Brain (organoid and tissue), 16 donors: ENCODE measurements at places on chromosomes 3 and 15. TPM values are rescaled to one million over a fixed set of nuclear protein-coding genes. Genes with fewer than 3 reads are reported as not detected.

The HTR3E gene
- not detected for polyA plus RNA-seq

The PLSCR5 gene
- not detected for polyA plus RNA-seq

DNA sequence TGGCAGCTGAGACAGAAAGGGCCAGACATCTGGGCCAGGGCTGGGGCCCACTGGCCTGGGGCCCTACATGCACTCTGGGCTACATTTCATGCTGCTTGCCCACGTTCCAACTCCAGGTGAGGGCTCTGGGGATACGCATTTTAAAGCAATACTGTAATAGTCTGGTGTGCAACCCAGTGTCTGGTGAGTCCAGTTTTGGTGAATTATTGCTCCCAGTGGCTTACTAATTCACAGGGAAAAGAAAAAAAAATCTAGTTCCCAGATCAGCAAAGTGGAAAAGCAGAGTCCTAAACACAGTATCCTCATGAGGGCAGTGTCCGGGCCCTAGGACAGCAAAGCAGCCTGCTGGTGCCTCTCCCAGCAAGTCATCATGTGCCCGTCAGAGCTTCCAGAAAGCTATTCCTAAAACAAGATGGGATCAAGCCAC lies 82.4 kb downstream of the CCNL1 start:
- DNase-seq = no peak

- DNase-seq = no peak
These were observed 47.7 kb upstream of the GRIP2 start for GRCh38 chr3:14587740-14588360.

- no peak for DNase-seq
These were observed 18.2 kb downstream of the IDH3A start for GRCh38 chr15:78167227-78167888.

DNA sequence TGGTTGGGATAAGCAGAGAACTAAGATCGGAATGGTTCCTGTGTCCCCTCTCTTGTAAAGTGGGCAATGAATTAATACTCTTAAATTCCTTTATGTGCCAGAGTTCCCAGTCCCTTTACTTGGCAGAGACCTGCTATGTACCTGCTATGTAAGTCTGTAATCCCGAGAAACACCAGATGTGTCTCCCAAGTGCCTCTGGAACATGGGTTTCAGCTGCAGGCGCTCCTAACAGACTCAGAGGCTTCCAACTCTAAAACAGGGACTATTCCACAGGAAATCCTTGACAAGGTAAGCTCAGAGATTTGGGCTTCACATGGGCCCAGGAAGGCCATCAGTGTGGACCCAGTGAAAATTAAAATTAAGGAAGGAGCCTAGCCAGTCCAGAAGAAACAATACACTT lies 117.7 kb upstream of the PLCL2 start:
- no peak for DNase-seq

The HESX1 gene
- 0.71 TPM for polyA plus RNA-seq

The RTP4 gene
- 2.0 TPM for polyA plus RNA-seq

DNA sequence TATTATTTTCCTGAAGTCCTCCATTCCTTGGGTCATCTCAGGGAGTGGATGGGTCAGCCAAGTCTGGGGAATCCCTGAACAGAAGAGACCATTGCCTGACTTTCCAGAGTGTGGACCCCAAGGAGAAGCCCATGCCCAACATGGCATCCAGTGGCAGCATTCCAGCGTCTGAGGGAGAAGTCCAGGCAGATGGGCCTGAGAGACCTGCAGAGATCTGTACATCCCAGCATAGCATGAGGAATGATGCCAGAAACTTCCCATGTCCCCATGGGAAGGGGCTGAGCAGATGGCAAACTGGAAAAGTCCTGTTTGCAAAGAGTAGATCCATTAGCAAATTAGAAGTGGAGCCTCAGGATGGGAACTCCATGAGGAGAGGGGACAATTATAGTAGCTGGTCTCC lies 17.6 kb upstream of the COLQ start:
- DNase-seq = no peak

- no peak for DNase-seq
These were observed 40.5 kb upstream of the IGSF10 start for GRCh38 chr3:151501171-151501922.

DNA sequence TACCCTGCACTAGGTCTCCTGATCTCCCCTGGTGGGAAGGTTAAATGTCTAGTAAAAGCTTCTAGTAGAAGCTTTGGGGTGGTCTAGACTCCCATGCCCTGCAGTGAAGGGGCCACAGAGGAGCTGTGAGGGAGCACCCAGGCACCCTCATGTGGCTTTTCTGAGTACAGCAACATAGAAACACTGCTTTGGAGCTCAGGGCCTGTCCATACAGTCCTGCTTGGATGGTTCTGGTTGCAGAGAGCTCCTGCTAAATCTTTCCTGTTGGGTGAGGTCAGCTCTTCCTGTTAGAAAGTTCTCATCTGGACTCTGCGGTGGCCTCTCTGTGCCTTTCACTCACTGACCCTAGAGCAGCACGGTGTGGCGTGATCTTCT lies 47.8 kb downstream of the GPD1L start:
- DNase-seq = no peak

DNA sequence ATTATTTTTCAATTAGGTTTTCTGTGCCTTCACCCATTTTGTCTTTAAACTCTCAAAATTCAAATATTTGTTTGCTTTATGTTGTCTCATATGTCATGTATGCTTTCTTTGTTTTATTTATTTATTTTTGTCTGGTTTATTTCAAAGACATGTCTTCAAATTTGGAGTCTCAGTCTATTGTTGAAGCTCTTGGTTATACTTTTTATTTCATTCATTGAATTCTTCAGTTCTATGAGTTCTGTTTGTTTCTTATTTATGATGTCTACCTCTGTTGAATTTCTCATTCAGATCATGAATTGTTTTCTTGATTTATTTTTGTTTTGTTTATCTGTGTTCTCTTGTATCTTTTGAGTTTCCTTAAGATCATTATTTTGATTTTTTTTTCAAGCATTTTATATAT lies 55.6 kb downstream of the AP4E1 start:
- DNase-seq = no peak

DNA sequence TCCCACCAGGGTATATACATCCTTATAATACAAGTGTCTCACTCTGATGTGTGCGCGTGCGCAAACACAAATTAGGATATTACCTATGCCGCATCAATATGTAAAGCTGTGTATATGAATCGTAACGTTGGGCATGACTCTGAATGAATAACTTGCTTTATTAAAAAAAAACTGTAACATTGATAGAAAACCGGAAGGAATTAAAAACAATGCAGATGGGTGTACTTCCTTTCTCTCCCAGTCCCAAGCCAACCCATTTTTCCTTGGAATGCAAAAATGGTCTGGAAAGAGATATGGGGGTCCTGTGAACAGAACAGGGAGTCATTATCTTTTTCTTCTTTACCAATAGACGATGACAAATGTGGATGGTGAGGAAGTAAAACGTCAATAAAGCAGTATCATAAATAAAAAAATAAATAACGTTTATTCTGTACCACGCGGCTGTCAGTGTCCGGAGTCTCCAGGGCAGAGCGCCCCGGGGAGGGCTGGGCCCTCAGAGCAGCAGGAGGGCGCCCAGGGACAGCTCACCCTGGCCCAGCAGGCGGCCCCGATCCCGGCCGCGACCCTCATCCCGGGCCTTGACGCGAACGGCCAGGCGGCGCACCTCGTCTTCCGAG lies 1.6 kb downstream of the C2CD4B start:
- DNase-seq = no peak

The PDE12 gene
- polyA plus RNA-seq = 5.4 TPM

DNA sequence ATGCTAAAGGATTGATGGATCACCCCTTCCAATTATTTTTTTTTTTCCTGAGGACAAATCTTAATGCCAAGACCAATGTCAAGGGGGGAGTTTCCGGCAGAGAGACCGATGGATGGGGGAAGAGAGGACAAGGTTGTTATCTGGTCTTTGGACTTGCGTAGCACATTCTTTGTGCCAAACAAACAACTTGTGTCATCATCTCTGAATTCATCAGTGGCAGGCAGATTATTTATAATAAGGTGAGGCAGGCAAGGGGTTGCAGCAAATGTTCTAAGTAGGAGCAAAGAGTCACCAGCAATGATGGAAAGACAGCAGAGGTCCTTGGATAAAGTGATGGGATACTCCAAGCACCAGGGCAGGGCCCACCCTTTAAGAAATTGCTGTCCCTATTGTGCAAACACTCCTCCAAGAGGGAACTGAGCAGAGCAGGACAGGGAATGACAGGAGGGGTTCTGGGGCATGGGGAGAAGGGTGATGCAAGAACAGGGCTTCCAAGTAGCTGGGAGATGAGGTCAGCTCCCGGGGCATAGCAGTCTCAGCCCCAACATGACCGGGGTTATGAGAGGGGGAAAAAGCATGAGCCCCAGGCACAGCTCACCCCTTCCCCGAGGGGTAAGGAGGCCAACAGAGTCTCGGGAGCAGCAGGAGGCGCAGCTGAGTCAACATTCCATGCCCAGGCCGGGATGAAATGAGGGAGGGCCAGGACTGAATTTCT lies 57.4 kb downstream of the ANXA2 start:
- DNase-seq = no peak

DNA sequence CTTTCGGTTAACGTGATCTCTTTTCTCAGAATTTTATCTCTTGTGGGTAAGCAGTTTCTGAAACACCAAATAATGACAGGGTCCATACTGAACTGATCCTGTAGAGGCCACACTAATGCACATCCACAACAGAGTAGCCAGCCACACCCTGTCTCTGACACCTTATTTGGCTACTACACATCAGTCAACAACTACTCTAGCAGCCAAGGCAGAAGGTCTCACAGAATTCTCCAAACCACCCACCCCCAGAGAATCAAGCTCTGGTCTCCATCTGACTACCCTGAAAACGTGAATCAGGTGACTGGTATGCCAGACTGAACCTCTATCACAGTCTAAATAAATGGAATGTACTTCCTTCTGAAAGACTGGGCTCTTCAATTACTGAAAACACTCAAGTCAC lies 38.0 kb downstream of the EDC3 start:
- no peak for DNase-seq

The PLA2G4D gene
- 0.17 TPM for polyA plus RNA-seq

The ROPN1 gene
- polyA plus RNA-seq = not detected

DNA sequence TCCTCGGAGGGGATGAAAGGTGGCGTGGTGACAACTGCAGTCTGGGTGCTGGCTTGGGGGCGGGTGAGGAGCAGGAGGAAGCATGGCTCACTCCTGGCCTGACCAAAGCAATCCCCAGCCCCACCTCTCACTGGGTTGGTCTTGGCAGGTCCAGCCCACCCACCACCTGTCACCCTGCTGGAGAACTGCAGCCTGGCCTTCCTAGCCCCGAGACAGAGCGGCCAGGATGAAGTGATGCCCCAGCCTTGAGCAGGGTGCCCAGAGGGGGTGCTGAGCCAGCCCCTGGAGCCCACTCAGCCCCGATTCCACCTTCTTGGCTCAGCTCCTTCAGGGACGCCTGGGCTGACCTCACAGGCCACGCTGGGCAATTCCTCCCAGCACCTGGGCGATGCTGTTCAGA lies 89.9 kb downstream of the IQSEC1 start:
- DNase-seq = no peak

The GOLGA8J gene
- not detected for polyA plus RNA-seq

The SMCO1 gene
- not detected for polyA plus RNA-seq

The C3orf20 gene
- not detected for polyA plus RNA-seq

DNA sequence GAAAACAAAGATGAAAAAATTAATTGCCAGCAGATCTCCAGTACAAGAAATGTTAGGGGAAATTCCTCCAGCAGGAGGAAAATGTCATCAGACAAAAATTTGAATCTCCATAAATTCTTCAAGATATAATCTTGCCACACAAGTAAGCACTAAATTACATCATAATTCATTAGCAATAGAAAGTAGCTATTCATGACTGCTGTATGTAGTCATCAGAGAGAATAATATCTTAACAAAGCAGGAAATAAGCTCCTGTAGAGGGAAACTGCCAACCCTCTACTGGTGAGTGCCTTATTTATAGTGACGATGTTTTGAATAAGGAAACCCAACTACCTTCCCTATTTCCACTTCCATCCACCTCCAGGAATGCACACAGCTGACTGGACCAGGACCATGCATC lies 15.8 kb upstream of the SLC27A2 start:
- no peak for DNase-seq

- no peak for DNase-seq
These were observed 19.1 kb upstream of the LIMD1 start for GRCh38 chr3:45575386-45575923.

The LTK gene
- 2.4 TPM for polyA plus RNA-seq

DNA sequence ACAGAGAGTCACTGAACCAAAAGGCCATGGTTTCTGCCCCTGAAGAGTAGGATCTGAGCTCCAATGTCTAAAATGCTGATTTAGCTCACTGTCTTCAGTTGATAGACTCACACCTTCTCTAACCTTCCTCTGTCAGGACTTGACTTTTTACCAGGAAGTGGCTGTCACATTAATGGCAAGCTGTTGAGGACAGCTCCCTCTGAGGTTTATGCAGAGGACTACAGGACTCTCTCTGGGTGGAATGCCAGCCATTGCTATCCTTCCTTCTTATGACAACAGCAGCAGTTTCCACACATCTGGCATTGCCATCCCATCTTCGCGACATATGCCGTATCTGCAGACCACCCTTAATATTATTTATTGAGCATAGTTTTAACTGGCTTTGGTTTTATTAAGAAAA lies 103.8 kb upstream of the PRICKLE2 start:
- no peak for DNase-seq

GRCh38 chr3:42706721-42707619 lies 4.4 kb upstream of the HHATL start:
- no peak for DNase-seq

- no peak for DNase-seq
These were observed 182.2 kb upstream of the ICE2 start for GRCh38 chr15:60661080-60661645.

DNA sequence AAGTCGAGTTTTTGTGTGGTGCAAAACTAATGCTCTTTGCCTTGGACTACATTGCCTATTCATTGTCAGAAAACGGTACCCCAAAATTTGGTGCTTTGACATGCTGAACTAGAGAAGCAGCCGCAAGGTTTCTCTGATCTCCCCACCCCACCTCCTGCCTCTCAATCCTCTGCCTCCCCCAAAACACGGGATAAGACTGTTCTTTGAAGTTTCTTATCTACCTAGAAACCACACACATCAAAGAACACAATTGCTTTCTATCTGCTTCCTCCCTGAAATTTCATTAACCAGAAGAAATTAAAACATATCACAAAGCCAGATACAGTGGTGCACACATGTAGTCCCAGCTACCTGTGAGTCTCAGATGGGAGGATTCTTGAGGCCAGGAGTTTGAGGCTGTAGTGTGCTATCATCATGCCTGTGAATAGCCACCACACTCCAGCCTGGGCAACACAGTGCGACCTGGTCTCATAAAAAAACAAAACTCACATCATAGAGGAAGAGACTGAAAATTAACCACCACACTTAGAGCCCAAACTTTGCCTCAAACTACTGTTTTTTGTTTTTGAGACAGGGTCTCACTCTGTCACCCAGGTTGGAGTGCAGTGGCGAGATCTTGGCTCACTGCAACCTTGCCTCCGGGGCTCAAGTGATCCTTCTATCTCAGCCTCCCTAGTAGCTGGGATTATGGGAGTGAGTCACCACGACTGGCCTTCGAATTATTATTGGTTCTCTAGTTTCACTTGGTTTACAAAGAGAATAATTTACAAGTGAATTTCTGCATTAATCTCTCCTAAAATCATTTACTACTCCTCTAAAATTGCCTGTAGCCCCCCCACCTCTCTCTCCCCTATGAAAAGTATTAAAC lies 2.7 kb upstream of the PCNP start:
- DNase-seq = no peak
